ENCODE measurements at places on chromosomes 5 and 9.

DNA sequence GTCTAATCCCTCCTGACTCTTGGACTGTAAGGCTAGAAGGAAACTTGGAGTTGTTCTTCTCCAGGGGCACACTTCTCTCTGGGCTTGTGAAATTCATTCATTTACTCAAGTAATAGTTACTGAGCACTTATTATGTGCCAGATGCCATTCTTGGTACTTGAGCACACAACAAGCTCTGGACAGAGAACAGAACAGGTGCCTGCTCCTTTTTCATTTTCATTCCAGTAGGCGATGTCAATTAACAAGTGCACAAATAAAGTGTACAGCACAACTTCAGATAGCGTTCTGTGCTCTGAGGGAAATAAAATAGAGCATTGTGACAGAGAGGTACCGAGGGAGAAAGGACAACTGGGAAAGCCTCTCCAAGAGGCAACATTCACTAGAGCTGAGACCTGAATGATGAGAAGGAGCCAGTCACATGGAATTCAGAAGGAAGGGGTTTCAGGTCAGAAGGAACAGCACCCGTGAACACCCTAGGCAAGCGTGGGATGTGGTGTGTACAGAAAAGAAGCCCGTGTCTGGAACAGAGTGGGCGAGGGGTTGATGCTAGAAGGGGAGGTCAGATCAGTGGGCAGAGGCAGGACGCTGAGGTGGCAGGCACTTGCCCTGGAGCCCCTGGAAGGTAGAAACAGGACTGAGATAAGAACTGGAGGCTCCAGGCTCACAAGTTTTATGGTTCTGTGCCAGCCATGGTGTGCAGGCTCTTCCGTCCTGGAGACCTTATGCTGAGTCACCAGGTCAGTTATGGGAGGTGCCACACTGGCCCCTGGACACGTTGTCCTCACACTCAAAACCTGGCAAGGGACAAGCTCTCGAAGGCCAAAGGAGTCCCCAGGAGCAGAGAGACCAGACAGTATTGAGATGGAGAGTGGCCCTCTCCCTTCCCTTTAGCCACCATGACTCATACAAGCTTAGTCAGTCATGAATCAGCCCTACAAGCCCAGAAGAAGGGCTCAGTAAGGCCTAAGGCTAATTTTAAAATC is 7.2 kb upstream of the ABLIM3 start:
- DNase-seq = no peak

GRCh38 chr9:133729617-133730281 is 8.4 kb downstream of the SARDH start:
- no peak for DNase-seq

- DNase-seq = no peak
Measured at GRCh38 chr5:83430130-83431010, 41.2 kb upstream of the VCAN start.

GRCh38 chr5:143828710-143829109 is 16.7 kb downstream of the HMHB1 start:
- no peak for DNase-seq

- no peak for DNase-seq
Measured at GRCh38 chr5:79297661-79298060, 61.7 kb downstream of the JMY start.

- DNase-seq = no peak
Measured at GRCh38 chr9:28134446-28134976, 561.2 kb upstream of the C9orf72 start.

- no peak for DNase-seq
Measured at GRCh38 chr9:745761-746380, 95.6 kb upstream of the DMRT1 start.

- no peak for DNase-seq
Measured at GRCh38 chr5:115490596-115490995, 54.0 kb downstream of the FEM1C start.
